ENCODE measurements at places on chromosomes 3 and 15. TPM values are rescaled to one million over a fixed set of nuclear protein-coding genes. Genes with fewer than 3 reads are reported as not detected.
A peak's percentile ranks its signal among the peaks of the same experiment; 100 is the strongest.

DNA sequence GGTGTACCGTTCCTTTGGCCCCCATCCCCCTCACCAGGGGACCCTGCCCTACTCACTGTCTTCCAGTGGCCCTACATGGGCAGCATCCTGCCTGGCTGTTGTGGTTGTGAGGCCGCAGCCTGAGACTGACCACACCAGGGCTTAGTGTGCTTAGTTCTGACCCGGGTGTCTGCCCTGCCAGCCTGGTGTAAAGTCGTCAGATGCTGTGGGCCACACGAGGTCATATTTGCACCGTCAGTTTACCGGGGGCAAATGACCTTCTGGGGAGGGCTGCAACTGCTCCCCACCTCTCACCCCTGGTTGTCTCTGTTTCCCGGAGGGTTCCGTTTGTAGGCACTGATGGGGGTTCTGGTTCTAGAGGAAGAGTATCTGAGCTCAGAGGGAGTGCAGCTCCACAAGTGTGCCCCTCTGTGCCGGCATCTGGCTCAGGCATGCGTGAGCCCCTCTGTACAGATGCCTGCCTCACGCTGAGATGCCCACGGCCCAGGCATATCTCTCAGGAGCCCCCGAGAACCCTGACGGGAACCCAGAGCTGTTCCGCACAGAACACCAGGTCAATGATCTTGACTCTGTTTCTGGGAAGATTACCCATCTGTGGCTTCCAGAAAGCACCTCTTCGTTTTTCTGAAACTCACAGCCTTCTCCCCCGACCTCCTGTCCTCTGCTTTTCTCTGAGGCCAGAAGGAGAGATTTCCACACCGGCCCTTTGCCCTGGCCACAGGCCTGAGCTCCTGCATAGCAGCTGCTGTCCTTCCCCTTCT lies 19.2 kb downstream of the KLF13 start:
- no peak for DNase-seq

- DNase-seq: no peak
These were observed 27.7 kb downstream of the CCDC13 start for GRCh38 chr3:42745291-42745745.

- DNase-seq: no peak
These were observed 65.3 kb downstream of the FAIM start for GRCh38 chr3:138673641-138674530.

DNA sequence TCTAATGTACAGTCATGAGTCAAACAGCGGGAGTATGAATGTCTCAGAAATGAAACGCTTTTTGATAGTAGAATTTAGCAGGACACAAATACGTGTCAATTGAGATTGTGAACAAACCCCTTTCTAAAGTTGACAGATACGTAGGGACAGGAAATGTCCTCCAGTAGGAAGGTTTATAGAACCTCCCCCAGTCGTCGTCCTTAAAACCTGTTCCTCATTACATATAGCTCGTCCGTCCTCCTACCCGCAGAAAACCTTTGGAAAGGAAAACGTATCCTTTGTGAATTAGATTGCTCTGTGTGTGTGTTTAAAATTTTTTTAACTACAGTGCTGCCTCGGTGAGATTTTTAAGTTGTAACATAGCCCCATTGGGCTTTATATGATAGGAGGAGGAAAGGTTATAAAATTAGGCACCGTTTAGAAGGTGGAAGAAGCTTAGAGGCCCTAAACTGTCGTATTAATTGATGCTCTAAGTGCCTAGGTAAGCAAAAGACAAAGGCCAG lies 4.1 kb downstream of the UBE2E1 start:
- DNase-seq: no peak

DNA sequence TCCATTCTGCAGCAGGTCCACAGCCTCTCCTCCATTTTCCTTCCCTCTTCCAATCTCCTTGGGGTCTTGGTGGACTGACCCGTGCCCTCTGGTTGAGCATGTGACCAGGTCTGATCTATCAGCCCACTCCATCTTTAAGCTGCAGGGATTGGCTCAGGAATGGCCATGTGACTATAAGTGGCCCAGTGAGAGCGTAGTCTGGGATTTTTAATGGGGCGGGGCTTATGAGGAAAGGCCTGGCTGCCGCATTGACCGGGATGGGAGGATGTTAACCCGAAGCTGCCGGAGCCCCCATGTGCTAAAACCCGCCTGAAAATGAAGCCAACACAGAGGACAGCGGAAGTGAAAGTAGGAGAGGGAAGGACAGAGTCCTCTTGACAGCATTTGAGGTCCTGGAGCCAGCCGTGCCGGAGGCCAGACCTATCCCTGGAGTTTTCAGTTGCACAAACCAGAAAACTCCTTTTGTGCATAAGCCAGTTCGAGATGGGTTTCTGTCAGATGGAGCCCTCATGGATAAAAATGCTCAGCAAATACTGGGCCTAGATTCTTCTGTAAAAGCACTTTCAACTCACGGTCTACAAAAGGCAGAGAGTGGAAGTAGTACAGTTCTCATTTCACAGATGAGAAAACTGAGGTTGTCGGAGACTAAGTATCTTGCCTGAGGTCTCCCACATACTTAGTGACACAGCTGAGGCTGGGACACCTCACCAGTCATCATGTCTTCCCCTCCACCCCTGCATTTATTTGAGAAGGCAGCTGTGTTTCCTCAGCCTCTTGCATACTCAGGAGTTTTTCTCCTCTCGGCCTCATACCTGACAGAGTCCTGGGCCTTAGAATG lies 61.9 kb downstream of the ATP2B2 start:
- no peak for DNase-seq

DNA sequence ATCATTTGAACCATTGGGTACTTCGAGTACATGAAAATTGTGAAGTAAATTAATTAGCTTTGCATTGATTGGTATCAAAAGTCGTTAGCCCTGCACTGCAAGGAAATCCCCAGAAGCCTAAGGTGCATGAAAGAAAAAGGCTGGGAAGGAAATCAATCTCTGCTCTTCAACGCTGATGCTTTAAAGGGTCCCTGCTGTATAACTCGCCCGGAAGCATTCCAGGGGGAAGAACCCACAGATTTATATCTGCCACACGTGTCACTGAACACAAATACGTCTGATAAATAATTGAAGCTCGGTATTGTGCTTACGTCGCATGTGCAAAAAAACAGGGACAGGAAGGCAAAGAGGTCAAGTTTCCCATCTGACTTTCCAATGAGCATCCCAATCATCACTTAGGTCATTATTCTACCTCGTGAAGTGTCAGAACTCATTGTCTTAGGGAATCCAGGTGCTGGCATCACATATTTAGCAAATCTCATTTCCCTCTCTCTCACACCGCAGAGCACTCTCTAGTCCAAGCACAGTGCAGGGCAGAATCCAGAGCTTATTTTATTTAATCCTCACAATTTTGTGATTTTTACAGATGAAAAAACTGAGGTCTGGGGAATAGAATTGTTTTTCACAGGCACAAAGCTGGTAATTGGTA lies 804.4 kb upstream of the CFAP20DC start:
- no peak for DNase-seq

- DNase-seq: no peak
These were observed 129.9 kb upstream of the TSC22D2 start for GRCh38 chr3:150278195-150278594.

- no peak for DNase-seq
These were observed 461.3 kb downstream of the AGBL1 start for GRCh38 chr15:86540840-86541467.

GRCh38 chr3:35744419-35744818 lies 105.1 kb downstream of the ARPP21 start:
- no peak for DNase-seq

GRCh38 chr15:55789066-55789660 lies 46.2 kb upstream of the PRTG start:
- DNase-seq: peak; percentile 45

DNA sequence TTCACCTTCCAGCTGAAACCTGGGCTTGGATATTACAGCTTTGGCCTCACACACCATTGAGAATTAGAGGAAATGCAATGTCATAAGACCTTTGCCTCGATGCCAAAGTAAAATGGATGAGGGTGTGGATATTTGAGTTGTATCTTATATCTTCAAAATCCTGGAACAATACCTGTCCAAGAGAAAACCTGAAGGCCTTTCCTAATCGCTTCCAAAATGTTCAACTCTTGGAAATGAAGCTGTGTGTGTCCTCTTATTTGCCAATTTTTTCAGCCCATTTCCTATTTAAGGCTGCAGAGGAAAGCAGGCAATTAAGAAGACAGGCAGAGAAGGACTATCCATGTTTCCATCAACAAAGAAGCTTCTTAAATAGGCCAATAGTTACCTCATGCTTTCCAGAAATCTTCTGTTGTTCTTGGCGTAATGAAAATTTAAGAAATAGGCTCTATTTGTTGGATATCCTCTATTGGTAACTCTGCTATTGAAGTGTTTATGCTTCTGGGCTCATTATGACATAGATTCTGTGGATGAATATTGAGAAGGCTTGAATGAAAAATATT lies 99.5 kb upstream of the ZBTB20 start:
- DNase-seq: no peak

DNA sequence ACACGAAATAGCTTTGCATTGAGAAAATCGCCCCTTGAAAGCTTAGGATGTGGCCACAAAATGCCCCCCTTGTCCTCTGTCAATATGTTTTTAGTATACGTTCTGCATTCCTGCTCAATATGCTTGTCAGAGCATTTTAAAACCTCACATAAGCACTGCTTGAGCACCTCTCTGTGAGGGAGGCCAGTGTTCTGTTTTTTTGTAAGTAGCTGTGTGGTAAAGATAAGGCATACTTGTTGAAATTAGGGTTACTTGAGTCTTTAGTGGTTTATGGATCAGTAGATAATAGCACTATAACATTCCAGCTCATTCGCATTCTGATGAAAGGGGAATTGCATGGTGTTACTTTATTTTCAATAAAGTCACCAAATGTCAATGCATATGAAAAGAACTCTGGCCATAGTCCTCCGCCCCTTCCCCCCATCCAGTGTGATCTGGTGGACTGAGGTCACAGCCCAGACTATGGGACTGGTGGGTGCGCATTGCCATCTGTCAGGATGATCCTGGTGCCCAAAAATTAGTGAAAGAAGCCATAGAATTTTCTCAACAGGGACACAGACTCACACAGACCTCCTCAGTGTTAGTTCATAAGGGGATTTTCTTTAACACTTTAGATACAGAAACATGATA lies 33.1 kb downstream of the IL1RAP start:
- no peak for DNase-seq

GRCh38 chr15:100187677-100188076 lies 154.1 kb downstream of the ADAMTS17 start:
- no peak for DNase-seq

GRCh38 chr3:46599590-46599989 lies 12.7 kb upstream of the FAM240A start:
- DNase-seq: no peak

- no peak for DNase-seq
These were observed 18.1 kb upstream of the OR5AC2 start for GRCh38 chr3:98068824-98069223.

GRCh38 chr3:96865605-96866004 lies 51.2 kb downstream of the EPHA6 start:
- DNase-seq: no peak

DNA sequence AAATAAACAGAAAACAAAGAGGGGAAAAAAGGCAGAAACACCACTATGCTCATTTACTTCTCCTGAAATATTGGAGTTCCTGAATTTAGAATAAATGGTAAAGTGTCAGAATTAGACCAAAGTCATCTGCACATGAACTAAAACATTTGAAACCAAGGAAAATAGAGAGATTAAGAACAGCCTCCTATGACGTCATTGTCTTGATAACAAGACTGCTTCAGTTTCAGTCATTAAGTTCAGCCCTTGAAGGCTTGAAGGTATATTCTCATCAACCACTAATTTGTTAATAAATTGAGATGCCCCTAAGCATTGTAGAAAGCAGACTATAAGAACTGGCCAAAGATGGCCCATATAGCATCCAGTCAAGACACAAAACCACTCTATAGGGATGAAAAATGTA lies 2.5 kb downstream of the SUMF1 start:
- no peak for DNase-seq

GRCh38 chr15:56199038-56199437 lies 44.6 kb downstream of the RFX7 start:
- no peak for DNase-seq

GRCh38 chr15:77723756-77724155 lies 91.0 kb upstream of the LINGO1 start:
- DNase-seq: no peak

DNA sequence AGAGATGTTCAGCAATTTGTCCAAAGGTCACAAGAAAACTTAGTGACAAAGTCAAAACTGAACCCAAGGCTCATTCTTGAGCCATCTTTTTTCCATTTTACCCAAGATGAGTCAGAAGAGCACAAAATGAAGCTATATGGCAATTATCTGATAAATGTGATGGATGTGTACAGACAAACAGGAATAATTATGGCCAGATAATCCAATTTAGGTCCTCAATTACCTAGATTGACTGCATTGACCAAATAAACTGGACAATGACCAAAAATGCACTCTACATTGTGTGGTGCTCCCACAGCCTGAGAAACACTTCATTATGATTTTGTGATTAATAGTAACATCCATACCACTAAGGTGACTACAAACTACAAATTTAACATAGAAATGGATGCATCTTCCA lies 1105.8 kb downstream of the IGSF11 start:
- DNase-seq: no peak

DNA sequence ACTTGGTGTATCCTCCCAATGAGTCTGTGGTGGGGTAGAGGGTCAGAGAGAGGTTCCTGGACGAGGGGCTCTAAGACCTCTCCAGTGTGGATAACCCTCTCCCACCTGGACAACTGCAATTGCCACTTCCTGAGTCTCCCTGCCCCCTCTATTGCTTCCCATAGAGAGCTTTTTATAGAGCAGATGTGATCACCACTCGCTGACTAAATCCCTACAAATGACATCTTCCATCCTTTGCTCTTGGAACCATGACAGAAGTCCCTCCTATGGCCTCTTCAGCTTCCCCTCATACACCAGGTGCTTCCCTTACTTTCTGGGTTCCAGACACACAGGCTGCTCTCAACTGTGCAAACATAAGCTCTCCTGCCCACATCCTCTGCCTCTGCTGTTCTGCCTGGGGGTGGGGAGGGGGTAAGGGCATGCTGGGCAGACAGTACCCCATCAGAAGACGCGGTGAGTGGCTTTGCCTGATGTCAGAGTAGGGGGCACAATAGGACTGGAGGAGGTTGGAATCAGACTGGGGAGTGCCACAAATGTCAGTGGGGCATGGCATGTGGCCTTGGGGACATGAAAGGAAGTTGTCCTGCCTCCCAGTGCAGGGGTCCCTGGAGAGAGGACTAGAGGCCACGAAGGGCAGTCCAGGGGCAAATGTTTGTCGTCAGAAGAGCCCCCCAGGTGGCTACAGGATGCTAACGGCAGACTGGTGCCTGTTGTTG lies 15.2 kb downstream of the ITIH3 start:
- DNase-seq: no peak

- DNase-seq: peak; percentile 65
These were observed 73.6 kb downstream of the TM4SF4 start for GRCh38 chr3:149547954-149548668.

- DNase-seq: no peak
These were observed 339.1 kb downstream of the FHIT start for GRCh38 chr3:60912142-60912541.

GRCh38 chr15:26889298-26889898 lies 22.5 kb downstream of the GABRA5 start:
- peak; percentile 24 for DNase-seq

MAGI1 gene
- total RNA-seq: 49.2 TPM

EPHB3 gene
- total RNA-seq: 29.2 TPM

SI gene
- 56.4 TPM for total RNA-seq

TMCO5A gene
- not detected for total RNA-seq

PIERCE2 gene
- total RNA-seq: 5.3 TPM

PFN2 gene
- 49.7 TPM for total RNA-seq

NOX5 gene
- 0.11 TPM for total RNA-seq

GPR149 gene
- not detected for total RNA-seq

PLA2G4D gene
- total RNA-seq: 0.18 TPM

WDR93 gene
- not detected for total RNA-seq

GAP43 gene
- total RNA-seq: 2.1 TPM

CCRL2 gene
- total RNA-seq: 18.3 TPM

BFSP2 gene
- total RNA-seq: not detected
